ENCODE measurements at places on chromosomes 7 and 10.

- no peak for DNase-seq
Measured at GRCh38 chr7:54810401-54810800, 51.4 kb upstream of the SEC61G start.

GRCh38 chr7:2530071-2530987 lies 10.8 kb downstream of the LFNG start:
- DNase-seq: no peak

DNA sequence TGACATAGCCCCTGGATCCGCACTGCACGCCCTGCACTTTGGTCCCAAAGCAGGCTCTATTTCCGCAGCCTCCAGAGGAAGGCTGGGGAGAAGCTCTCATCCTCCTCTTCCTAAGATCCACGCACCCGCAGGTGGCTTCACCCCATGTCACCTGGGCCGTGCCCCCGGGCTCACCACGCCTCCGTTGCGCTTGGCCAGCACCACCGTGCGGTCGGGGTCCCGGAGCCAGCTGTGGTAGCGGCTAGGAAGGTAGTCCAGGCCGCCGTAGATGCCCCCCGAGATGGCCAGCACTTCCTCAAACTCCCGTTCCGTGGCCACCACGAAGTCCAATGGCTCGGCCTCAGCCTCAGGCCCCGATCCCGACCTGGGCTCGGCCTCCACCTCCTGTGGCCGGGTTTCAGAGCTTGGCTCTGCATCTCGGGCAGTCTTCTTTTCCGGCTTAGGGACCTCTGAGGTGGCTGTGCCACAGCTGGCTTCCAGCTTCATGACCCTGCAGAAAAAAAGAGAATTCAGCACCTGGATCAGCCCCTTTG lies 5.7 kb downstream of the NAT16 start:
- no peak for DNase-seq

- DNase-seq: no peak
Measured at GRCh38 chr10:118667732-118668131, 72.3 kb upstream of the PRLHR start.

- DNase-seq: no peak
Measured at GRCh38 chr10:17065273-17065672, 64.3 kb downstream of the CUBN start.

GRCh38 chr7:151351027-151351426 lies 9.4 kb downstream of the NUB1 start:
- no peak for DNase-seq

DNA sequence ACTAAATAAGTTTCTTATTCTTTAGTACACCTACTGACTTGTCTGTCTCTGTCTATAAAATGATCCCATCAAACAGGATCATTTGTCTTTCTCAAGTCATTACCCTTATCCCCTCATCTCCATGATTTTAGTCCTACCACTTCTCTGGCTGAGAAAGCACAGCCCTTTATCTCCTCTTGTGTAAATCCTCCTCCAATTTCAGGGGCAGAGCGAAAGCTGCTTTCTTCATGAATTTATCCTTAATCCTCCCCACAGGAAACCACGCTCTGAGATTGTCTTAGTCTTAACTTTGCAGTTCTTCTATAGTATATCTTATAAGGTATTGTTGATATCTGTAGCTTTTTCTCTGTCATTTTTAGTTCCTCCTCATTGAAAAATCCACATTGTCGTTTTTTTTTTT lies 239.7 kb upstream of the PLXDC2 start:
- no peak for DNase-seq

DNA sequence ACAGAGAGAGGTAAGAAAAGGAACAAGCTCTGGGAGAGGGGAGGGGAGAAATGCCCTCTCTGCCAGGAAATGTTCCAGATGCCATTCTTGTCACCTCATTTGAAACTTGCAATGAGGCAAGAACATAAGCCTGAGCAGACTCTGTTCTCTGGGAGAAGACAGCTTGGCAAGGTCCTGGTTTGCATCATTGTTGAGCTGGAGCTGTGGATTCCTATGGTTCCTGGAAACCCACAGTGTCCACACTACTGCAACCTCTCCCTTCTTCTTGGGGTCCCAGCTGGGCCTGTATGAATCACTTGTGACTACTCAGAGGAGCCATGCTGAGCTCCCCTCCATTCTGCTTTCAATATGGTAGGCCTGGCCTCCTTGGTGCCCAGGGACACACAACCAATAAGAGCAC lies 60.8 kb upstream of the HECTD2 start:
- no peak for DNase-seq

GRCh38 chr7:30751696-30752273 lies at the start of gene INMT:
INMT (plus strand) TSS chr7:30752135; CDS start chr7:30752151, 16 bp downstream.
- no peak for DNase-seq

DNA sequence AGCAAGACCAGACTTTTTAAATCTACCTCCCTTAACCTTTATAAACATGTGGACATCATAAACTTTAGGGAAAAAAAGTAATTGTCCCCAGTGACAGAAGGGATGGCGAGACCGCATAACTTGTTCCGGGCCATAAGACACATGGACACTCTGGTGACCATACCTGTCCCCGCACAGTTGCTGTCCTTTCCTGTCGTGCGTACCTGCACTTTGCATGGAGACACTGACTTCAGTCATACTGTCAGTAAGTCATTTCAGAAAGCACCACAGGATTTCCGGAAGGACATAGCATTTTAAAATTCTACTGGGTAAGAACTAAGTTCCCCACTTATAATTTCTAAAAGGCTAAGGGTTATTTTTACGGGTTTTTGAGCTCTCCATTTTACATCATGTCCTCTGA lies 120.9 kb downstream of the CREB5 start:
- DNase-seq: no peak

GRCh38 chr10:113073549-113074189 lies 123.6 kb downstream of the TCF7L2 start:
- no peak for DNase-seq

Data from NCI-H1436 treated with DMSO at 0.1 percent for 48 hours (cell line).